Inflammatory macrophage treated with lipopolysaccharide for 4 hours (primary cell): ENCODE measurements at places on chromosomes 7 and 10.

DNA sequence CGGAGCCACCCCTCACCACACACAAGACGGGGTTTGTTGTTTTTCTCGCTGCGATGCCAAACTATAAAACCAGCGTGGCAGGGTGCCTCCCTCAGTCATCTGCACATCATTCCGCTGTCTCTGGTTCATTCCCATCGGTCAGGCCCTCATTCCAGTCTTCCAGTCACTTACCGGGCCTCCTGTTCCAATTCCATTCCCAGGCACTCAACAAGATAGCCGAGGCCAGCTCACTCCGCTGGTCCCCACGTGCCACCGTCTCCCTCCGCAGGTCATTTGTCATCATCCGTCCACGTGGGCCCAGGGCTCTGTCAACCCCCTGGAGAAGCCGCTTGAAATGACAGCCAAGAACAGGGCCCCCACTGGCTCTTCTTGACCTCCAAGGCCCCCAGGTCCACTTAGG lies 6.1 kb upstream of the TMEM184A start:
- no peak for DNase-seq

DNA sequence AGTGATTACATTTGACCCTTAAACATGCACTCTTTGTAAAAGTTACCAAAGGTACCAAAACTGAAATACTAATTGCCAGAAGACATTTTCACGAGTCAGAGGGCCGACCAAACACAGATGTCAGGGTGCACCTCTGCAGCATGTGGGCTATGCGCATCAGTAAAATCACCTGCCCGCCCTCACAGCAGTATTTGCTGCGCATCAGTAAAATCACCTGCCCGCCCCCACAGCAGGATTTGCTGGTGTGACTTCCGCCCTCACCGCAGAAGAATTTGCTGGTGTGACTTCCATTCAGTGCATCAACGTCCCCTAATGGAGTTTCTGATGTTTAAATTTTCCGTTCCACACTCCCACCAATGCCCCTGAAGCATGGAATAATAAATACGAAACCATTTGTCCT lies 202.9 kb downstream of the PTPRN2 start:
- no peak for DNase-seq

- no peak for DNase-seq
Measured at GRCh38 chr7:47709051-47709450, 127.1 kb upstream of the TNS3 start.

DNA sequence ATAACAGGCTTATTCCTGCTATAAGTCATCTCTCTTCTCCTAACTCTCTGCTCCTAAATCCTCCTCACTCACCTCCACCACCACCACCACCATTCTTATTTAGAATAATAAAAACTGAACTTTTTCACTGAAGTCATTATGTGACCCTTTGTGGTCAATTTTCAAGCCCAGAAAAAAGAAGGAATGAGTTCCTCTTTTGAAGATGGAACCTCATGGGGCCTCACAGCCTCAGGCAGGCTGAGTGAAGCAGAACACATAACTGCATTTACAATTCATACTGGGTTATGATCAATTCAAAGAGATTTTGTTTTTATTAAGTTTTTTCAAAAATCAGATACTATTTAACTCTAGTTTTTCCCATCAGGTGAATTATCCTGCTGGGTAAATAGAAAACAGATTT lies 29.8 kb downstream of the PNLIPRP3 start:
- peak; percentile 8 for DNase-seq

DNA sequence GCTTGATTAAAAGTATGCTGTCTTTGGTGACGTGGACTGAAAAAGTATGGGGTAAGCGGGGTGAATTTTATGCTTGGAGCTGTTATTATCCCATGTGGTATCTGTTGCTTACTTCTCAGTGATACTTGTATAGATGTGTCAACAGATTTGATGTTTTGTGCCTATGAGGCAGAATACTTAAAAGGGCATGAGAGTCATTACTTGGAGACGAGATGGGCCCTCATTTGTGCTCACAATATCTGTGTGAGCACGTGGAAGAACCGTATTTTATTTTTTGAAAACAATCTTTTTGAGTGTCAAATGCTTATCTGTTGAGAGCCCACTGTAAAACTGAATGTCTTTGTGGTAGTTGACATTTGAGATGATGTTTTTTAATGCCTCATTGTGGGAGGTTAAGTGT lies 281.9 kb downstream of the EXOC4 start:
- no peak for DNase-seq

- no peak for DNase-seq
Measured at GRCh38 chr10:73083221-73083620, 13.4 kb downstream of the P4HA1 start.

DNA sequence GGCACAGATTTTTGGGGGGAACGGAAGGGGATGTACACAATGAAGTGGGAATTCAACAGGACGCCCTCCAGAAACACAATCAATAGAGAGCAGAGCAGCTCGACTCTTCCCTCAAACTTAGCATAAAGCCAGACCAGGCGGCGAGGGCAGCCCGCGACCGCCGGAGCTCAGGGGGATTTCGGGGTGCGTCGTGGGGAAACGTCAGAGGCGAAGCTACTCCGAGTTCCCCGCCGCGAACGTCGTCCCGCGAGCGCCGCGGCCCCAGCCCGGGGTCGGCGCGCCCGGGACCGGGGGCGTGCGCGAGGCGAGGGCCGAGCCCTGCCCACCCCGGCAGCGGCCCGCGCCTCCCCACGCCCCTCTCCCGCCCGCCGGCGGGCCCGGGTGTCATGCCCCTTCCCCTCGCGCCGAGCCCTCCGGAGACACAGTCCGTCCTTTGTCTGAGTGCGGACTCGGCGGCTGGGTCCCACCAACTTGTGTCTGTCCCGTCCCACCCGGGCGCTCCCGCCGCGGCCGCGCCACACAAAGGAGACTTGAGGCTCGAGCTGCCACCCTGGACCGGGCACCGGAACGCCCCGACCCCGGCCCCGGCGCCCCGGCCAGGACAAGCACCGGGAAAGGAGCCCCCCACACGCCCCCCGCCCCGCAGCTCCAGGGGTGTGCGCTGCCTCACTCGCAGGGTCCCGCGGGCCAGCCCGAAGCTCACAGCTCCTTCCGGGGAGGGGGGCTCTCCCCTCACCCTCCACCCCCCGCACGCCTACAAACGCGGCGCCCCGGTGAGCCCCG lies 634 bp downstream of the EZH2 start:
- DNase-seq, result peak; percentile 24

DNA sequence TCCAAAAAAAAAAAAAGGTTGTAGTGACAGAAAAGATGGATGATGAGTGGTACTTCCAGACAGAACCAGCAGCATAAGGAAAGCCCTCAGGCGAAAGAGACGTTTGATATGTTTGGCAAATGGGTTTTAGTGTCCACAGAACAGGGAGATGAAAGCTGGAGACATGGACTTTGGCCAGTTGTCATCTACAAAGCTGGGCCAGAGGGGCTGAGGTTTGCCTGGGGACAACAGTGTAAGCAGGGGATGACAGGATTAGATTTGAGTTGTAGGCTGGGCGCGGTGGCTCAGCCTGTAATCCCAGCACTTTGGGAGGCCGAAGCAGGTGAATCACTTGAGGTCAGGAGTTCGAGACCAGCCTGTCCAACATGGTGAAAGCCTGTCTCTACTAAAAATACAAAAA lies 47.8 kb upstream of the ELN start:
- DNase-seq, result no peak

GRCh38 chr10:92689663-92690210 lies at the start of gene HHEX:
TSS of gene HHEX (plus strand) at chr10:92689955. CDS start at chr10:92689987, 32 bp downstream.
- DNase-seq, result peak; percentile 89

- peak; percentile 69 for DNase-seq
Measured at GRCh38 chr7:47786557-47787248, 161.6 kb downstream of the PKD1L1 start.

- peak; percentile 73 for DNase-seq
Measured at GRCh38 chr7:117138981-117139380, 183.9 kb downstream of the WNT2 start.

DNA sequence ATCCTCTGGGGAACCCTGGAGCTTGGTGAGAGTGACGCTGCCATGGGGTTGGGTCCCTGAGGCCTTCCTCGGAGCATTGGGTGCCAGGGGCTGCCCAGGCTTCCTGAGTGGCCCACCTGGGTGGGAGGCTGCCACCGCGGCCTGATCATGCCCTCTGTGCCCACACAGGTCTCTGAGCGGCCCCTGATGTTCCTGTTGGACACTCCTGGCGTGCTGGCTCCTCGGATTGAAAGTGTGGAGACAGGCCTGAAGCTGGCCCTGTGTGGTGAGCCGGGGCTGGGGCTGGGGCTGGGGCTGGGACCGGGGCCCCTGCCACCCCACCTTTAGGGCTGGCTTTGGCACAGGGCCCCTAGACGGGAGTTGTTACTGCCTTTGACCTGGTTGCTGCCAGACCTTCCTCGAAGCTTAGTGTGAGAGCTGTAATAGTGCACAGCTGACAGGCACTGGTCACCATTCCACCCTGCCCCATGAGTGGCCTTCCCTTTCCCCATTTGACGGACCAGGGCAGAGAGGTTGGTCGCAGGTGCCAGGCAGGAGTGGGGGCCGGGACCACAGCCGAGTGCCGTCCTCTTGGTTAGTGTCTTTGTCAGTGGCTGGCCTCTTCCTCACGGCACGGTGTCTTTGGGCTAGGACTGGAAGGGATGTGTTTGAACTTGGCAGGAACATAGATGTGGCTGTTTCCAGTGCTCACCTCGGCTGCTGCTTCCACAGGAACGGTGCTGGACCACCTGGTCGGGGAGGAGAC lies 8.2 kb downstream of the MTG1 start:
- no peak for DNase-seq

DNA sequence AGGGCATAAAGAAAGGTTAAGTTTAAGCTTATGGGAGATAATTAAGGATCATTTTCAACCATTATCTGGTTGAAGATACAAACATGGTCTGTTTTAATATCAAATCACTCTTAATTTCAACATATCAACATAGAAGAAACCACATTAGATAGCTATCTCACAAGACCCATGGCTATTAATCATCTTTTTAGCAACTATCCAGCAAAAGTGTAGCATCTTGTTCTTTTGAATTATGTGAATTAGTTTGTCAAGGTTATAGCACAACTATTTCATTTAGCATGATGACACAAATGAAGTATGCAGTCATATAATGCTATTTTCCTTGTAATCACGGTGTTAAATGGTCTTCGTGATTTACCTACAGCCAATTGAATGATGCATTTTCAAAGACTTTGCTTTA lies 58.9 kb upstream of the PPP1R9A start:
- no peak for DNase-seq

DNA sequence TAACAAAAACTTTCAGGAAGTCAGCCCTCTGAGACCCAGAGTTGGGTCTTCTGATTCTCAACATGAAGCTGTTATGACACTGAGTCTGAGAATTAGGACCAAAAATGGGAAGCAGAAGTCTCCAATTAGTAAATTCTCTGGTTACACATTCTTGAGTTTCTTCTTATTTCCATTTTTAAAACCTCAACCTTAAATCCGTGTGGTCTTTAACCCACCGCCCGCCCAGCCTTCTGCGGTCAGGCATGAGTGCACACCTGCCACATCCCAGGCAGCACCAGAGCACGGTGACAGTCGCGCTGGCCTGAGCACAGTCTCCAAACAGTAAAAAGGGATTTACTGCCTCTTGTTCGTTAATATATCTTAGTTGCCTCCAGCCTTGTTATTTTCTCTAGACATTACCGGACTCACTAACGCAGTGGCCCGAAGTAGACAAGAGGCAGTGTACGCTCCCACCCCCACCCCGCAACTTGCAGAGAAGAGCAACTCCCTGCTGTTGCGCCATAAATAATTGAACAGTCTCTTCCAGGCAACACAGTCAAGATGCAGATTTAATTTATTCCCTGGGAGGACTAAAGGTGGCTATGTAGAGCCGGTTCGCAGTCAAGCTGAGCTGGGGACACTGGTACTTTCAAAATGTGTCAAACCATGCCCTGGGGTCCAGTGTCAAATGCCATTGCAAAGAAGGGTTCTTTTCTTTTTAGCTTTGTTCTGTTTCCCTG lies 147.0 kb upstream of the CELF2 start:
- no peak for DNase-seq

DNA sequence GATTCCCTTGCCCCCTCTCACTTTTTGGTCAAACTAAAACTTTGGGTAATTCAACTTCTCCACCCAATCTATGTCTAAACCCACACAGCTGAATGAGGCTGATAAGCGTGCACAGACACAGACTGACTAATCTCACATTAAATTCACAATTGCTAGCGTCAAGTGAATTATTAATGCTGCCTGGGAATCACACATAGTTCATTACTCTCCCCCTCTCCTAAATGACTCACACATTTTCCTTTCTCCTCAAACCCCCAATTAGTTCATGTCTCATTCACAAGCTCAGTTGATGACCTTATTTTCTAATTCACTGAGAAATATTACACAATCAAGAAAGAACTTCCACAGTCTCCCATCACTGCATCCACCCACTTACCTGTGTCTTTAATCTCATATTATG lies 14.5 kb downstream of the KLF14 start:
- DNase-seq, result no peak

- DNase-seq, result no peak
Measured at GRCh38 chr7:92255308-92255707, 9.5 kb downstream of the ANKIB1 start.

GRCh38 chr7:131234719-131235488 lies 92.8 kb upstream of the MKLN1 start:
- DNase-seq, result no peak

- DNase-seq, result no peak
Measured at GRCh38 chr7:79977481-79977880, 157.2 kb upstream of the GNAI1 start.

DNA sequence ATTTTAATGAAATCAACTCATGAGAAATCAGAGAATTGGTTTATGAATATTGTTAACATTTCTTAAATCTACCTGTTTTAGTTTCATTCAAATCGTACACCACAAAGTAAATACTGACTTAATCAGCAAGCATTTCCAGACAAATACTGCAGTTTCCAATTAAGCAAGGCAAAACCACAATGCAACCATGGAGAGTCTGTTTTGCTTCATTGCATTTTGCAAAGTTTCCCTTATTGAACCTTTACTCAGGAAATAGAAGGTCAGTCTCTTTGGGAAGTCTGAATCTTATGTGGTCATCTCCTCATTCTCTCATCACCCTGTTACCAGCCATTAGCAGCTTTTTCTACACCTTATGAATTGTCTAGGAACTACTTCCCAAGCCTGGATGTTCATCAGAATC lies 400.5 kb downstream of the IPMK start:
- DNase-seq, result no peak

- DNase-seq, result no peak
Measured at GRCh38 chr7:105480931-105481330, 41.1 kb downstream of the PUS7 start.

DNA sequence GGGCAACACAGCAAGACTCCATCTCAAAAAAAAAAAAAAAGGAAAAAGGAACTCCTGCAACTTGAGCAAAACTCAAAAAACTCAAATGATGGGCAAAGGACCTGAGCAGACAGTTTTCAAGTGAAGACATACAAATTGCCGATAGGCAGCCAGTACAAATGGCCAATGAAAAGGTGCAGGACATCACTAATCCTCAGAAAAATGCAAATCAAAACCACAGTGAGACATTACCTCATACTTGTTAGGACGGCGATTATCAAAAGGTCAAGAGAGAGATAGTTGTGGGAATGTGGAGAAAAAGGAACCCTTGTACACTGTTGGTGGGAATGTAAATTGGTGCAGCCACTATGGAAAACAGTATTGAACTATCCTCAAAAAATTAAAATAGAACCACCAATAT lies 16.8 kb downstream of the SVOPL start:
- DNase-seq, result no peak

- DNase-seq, result no peak
Measured at GRCh38 chr7:12303062-12303461, 92.0 kb downstream of the TMEM106B start.
